Neural progenitor cell (in vitro differentiated cells): ENCODE measurements at places on chromosomes 12 and 14. TPM values are rescaled to one million over a fixed set of nuclear protein-coding genes. Genes with fewer than 3 reads are reported as not detected.

The WDHD1 gene
- total RNA-seq, result 62.3 and 82.0 TPM in 2 replicates

GRCh38 chr12:95470300-95470699 is 3.7 kb upstream of the METAP2 start:
- DNase-seq, result no peak

The PLA2G1B gene
- not detected in 2 replicates for total RNA-seq

- no peak for DNase-seq
Observed at GRCh38 chr12:112870267-112870980, 36.3 kb upstream of the OAS1 start.

The PLBD1 gene
- 4.8 and 5.4 TPM in 2 replicates for total RNA-seq

GRCh38 chr14:65434216-65434850 is 21.8 kb downstream of the FUT8 start:
- no peak for DNase-seq

GRCh38 chr12:52236386-52237050 is 3.5 kb downstream of the KRT7 start:
- no peak for DNase-seq

The DACT1 gene
- 3.3 and 3.4 TPM in 2 replicates for total RNA-seq

- no peak for DNase-seq
Observed at GRCh38 chr14:88612981-88613380, 50.1 kb downstream of the ZC3H14 start.

DNA sequence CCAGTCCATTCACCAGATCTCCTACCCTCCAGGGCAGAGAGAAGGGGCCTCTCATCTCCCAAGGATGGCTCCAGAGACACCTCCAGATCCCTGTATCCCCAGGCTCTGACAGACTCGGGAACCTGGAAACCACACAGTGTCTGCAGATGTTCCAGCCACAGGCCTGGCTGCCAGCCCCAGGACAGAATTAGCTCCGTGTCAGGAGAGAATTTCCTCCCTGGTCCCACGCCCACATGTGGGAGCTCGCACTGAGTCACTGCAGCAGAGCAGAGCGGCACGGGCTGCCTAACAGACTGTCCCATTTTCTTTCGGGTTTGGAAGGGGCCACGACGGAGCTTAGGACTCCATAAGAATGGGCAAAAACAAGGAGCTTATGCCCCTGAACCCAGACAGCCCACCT is 33.6 kb downstream of the CMKLR1 start:
- no peak for DNase-seq

GRCh38 chr14:50353126-50353525 is 41.0 kb downstream of the DMAC2L start:
- no peak for DNase-seq

- no peak for DNase-seq
Observed at GRCh38 chr12:80032946-80033345, 66.4 kb upstream of the OTOGL start.

The LYZ gene
- 0.68 TPM in 1 of 2 replicates, not detected in the other for total RNA-seq

The EML1 gene
- 47.7 and 57.2 TPM in 2 replicates for total RNA-seq

- no peak for DNase-seq
Observed at GRCh38 chr14:76950055-76951020, 78.2 kb downstream of the IRF2BPL start.
